ENCODE measurements at places on chromosomes 11 and 22.

GRCh38 chr11:70783356-70783755 lies 385.0 kb downstream of the CTTN start:
- no peak for DNase-seq

GRCh38 chr22:49328118-49328475 lies 499.6 kb downstream of the BRD1 start:
- DNase-seq: no peak

DNA sequence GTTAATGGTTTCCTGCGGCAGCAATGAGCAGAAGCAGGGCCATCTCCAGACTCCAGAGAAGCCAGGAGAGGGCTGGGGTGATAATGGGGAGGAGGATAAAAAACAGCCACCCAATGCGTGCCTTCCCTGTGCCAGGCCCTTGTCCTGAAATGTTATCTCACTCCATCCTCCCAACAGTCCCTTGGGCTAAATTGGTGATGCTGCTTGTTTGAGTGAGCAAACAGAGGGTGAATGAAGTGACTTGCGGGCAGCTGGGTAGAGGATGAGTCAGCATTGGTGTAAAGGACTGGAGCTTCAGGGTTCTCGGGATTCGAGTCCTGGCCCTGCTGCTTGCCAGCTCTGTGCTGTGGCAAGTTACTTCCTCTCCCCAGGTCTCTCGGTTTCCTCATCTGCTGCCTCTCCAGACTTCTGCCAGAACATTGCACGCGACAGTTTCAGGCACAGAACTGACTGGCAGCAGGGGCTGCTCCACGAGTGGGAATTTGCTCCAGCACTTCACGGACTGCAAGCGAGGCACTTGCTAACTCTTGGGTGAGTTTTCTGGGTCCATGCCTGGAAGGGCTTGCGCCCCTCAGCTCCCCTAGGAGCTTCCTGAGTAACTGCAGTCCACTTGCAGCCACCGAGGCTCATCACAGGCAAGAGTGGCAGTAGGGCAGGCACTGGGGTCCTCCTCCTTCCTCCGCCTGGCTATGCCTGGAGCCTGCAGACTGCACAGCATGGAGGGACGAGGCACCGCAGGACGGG lies at the start of gene P2RY6:
P2RY6 (plus strand) TSS at position 403 of the 744 bp plus-strand sequence. CDS start 24,181 bp downstream, outside the sequence.
- DNase-seq: no peak

GRCh38 chr11:75344186-75344585 lies 7.3 kb downstream of the ARRB1 start:
- no peak for DNase-seq

DNA sequence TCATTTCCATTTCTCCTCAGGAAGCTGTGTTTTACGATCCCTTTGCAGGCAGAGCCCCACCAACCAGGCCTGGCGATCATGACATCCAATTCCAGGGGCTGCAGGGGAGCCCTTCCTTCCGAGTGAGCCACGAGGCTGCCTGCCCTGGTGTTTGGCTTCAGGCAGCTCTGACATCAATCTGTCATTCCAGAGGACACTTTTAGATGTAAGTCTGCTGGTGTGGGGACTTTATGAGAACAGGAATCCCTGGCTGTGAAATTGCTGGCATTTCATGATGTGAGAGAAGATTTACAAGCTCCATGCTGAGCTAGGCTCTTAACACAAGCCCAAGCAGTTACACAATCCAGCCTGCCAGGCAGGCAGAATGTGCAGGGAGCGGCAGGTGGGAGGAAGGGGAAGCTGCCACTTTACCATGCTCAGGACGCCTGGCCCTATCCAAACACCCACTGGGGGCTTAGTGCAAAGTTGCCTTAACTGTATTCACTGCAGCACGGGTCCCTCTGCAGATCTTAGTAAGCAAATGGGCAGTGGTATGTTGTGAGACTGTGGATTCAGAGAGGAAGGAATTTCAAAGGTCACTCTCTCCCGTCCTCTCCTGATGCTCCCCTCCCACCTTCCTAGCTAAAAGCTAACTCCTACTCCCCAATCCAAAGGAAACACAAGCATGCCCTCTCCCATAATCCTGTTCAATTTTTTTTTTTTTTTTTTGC lies 43.4 kb upstream of the MICAL2 start:
- no peak for DNase-seq

GRCh38 chr22:27504360-27505253 lies 296.9 kb downstream of the MN1 start:
- DNase-seq: no peak

- no peak for DNase-seq
These were observed at the start of gene LDHAL6A for GRCh38 chr11:18455686-18456372. LDHAL6A (plus strand) TSS chr11:18455856; CDS start chr11:18456681, 825 bp downstream.

GRCh38 chr11:32176223-32176934 lies 85.5 kb downstream of the RCN1 start:
- DNase-seq: peak; percentile 84

GRCh38 chr11:70805243-70805642 lies 406.9 kb downstream of the CTTN start:
- DNase-seq: no peak

GRCh38 chr22:25741692-25742626 lies at the start of gene MYO18B:
MYO18B (plus strand) TSS chr22:25742188; CDS start chr22:25761093, 18,905 bp downstream.
- no peak for DNase-seq

DNA sequence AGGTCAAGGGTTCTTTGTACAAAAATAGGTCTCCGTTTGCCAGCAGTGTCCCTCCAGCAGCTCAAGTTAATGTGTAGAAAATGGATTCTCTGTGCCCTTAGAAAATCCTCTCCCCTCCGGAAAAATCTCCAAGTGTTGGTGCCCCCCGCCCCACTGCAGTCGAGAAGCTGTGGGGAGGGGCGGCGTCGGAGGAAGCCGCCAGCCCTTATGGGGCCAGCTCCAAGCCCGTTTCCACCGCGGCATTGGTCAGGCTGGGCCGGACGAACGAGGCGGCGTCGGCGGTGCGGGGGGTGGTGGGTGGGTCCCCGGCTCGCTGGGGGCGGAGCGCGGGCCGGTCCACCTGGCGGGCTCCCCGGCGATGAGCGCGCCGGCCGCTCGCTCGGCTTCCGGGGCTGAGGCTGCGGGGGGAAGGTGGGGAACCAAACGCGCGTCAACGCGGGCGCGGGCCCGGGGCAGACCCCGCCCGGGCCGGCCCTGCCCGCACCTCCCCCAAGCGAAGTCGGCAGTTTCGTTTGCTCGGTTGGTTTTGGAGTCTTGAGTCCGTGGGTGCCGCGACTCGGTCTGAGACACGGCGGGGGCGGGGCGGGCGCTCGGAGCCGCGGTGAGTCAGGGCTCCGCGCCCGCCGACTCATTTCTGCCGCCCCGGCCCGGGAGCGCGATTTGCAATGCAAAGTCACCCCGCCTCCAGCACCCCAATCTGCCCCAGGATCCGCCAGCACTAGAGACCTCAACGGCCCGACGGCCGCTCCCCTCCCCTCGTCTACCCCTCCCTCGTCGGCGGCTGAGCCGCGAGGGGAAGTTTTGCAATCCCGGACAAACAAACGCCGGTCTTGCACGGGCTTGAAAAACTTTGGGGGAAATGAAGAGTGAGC lies 1.4 kb downstream of the ASCL2 start:
- DNase-seq: no peak

- no peak for DNase-seq
These were observed 765.4 kb downstream of the BRD1 start for GRCh38 chr22:49062155-49062801.

- DNase-seq: no peak
These were observed 74.6 kb upstream of the SUSD2 start for GRCh38 chr22:24106385-24107381.

- no peak for DNase-seq
These were observed 98.6 kb downstream of the SEZ6L start for GRCh38 chr22:26267856-26268255.

DNA sequence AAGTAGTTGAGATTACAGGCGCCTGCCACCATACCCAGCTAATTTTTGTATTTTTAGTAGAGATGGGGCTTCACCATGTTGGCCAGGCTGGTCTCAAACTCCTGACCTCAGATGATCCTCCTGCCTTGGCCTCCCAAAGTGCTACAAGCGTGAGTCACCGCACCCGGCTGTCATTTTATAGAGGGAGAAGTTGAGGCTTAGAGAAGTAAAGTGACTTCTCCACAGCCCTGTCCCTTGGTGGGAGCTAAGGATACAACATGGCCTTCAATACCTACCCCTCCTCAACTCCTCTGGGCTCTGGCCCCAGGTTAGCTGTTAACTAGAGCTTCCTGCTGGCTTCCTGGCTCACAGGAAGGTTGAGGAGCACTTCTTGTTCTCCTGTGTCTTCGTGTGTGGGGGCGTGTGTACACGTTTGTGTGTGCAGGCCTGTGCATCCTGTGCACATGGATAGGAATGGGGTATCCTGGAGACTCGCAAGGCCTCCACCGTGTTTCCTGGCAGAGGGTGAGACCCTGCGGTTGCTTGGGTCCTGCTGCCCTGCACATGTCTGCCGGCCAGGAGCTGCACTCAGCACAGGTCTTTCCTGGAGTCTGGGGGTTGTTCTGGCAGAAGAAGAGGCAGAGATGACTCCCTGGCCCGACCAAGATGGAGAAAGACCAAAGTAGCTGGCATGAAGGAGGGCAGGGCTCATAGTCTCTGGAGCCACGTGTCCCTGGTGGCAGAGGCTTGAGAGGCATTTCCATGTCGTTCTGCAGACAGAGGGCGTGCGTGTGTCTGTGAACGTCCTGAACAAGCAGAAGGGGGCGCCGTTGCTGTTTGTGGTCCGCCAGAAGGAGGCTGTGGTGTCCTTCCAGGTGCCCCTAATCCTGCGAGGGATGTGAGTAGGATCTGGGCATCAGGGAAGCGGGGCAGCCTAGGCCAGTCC lies 2.4 kb downstream of the SIDT2 start:
- peak; percentile 79 for DNase-seq

GRCh38 chr11:80297858-80298632 lies 857.2 kb upstream of the TENM4 start:
- DNase-seq: no peak

- no peak for DNase-seq
These were observed 10.8 kb downstream of the ST3GAL4 start for GRCh38 chr11:126366064-126366822.

DNA sequence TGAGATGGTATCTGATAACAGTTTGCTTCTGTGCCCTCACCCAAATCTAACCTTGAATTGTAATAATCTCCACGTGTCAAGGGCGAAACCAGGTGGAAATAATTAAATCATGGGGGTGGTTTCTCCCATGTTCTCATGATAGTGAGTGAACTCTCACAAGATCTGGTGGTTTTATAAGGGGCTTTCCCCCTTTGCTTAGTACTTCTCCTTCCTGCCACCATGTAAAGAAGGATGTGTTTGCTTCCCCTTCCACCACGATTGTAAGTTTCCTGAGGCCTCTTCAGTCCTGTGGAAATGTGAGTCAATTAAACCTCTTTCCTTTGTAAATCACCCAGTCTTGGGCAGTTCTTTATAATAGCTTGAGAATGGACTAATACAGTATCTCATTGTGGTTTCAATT lies 8.5 kb upstream of the OVCH2 start:
- no peak for DNase-seq

DNA sequence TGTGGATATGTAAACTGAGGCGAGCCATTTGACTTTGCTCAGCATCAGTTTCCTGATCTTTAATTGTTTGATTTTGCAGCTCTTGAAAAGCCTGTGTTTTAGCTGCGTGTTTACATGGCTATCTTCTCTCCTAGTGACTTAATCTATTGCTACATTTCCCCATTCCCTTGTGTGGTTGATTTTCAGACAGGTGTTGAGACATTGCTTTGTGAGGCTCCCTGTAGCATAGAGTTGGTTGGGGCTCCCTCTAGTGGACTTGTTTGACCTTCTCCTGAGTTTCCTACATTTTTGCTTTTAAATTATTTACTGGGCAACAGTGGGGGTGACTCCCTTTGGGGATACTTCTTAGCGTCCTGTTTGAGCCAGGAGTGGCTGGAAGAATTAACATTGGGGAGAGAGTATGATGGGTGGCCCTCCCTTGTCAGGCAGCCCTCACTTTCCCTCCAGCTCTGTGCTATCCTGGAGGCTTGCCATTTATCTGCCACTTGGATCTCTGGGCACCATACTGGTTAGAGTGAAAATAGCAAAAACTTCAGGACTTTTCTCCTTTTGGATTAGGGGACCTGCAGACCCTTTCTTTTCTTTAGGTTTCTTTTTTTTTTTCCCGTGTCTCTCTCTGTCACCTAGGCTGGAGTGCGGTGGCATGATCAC lies 9.2 kb upstream of the CBL start:
- peak; percentile 58 for DNase-seq

DNA sequence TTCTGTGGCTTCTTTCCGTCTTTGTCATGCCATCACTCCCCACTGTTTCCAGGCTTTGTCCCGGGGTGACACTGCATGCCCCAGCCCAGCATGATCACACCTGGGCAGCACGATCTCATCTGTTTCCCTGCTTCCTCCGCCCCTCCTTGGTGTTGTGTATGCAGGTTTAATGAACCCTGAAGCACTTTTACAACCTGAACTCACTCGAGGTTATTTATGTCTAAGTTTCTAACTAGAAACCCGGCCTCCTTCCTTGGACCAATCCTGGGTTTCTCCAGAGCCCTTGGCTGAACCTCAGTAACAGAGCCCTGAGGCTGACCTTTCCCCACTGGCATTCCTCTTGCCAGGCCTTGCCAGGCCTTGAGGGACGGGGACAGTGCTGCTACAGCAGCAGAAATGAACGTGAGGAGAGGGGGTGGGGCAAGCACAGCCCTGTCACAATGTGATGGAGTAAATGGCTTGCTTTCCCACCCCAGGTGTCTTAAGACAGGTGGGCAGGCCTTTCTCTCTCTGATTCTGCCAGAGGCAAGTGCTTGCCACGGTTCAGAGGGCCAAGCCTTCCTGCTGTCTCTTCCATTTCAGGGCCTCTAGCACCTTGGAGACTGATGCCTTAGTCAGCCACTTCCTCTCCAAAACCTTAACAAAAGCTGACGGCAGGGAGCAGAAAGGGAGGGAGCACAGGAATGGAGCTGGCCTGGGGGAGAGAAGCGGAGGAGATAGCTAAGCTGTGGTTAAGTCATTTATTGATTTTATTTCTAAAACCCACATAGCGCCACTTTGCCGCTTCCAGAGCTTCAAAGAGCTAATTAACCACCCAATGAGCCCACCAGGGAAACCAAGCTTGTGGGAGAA lies 3.1 kb upstream of the PYGM start:
- no peak for DNase-seq

GRCh38 chr11:126585774-126586491 lies 230.4 kb downstream of the ST3GAL4 start:
- no peak for DNase-seq

GRCh38 chr11:124889191-124890091 lies 8.2 kb downstream of the ROBO4 start:
- no peak for DNase-seq

GRCh38 chr22:29539105-29539504 lies 14.5 kb downstream of the THOC5 start:
- no peak for DNase-seq

GRCh38 chr11:69301455-69302401 lies 7.8 kb downstream of the MYEOV start:
- no peak for DNase-seq

DNA sequence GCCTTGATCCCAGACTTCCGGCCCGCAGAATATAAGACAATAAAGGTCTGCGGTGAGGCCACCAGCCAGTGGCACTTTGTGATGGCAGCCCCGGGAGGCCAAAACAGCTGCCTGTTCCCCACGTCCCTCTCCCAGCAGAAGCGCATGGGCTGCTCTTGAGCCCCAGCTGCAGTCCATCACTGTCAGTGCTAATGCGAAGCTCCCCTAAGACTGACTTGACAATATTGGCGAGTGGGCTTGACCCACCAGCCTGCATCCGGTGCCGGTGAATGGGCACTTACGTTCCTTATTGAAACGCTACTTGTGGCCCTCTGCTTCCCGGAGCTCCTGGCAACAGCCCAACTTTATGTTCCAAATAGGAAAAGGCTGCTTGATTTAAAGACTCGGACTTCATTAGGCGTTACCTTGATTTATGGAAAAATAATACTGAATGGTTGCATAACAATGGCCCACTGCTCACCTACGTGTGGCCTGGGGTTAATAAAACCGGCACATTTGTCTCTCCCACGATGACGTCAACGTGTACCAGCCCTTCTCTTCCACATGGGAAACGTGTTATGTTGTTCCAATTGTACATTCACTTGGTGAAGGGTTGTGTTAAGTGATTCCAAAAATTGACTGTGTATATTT lies 93.4 kb upstream of the SEPTIN5 start:
- DNase-seq: no peak

All from putamen (tissue), 1 donor.